Fibroblast of the aortic adventitia (primary cell): ENCODE measurements at places on chromosomes 13 and 19. TPM values are rescaled to one million over a fixed set of nuclear protein-coding genes. Genes with fewer than 3 reads are reported as not detected.

The CABP5 gene
- not detected in 2 replicates for total RNA-seq

The AMER2 gene
- total RNA-seq, result not detected in 2 replicates

The TINCR gene
- total RNA-seq, result 0.08 TPM in 1 of 2 replicates, not detected in the other

GRCh38 chr19:5138606-5139582 is 170.0 kb downstream of the KDM4B start:
- DNase-seq, result no peak

DNA sequence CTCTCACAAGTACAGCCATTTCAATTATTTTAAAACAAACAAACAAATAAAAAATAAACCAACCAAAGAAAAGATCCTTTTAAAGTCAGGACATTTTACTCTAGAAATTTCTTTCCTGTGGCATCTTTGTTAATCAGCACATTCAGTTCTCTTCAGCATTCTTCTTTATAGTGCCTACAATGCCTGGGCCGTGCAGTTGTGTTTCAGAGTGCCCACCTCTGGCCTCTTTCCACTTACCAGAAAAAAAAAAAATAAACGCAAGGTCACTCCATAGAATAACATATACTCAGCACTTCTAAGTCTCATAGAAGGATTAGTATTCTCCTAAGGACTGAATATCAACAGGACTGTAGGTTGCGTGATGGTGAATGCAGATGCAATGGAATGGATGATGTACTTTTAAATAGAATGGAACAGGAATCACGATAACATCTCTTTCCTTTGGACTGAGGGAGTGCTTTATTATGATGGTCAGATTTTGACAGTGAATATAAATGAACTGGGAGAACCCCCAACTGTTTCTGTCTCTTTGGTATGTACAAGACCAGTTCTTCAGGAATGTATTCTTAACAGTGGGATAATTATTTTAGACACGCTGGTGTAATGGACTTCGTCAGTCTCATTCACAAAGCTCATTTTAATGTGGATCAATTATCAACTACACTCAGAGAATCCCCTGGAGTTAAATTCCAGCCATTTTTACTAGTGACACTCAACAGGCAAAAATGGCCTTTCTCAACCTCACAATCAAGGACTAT is 125.0 kb upstream of the NBEA start:
- DNase-seq, result no peak

DNA sequence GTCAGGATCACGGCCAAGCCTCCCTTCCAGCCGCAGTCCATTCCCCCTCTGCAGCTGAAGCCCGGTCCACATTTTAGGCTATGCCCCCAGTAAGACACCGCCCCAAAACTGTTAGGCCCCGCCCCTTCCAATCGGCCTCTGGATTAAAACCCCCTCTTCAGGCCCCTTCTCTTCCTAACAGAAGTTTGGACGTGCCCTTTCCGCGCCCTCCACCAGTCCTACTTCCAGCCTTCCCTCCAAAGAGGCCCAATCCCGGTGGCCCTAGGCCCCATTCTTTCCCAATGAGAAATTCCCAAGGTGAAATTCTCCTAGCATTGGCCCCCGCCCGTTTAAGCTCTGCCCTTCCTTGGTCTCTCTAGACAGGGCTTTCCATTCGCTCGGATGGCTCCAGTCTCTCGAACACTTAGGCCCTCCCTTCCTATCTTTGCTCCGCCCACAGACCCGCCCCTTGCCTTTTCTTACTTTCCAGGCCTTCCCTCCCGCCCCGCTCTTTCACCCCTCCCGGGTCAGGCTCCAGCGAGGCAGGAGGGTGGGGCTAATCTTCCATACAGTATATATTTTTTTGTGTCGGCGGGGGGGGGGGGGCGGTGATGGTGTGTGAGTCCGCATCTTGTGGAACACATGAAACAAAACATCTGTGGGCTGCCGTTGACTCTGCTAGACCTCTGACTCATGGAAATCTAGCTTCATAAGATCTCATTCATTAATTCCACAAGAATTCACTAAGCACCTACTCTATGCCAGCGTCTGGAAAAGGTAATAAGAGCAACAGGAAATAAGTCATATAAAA is 13.6 kb downstream of the LTBP4 start:
- peak; percentile 95 for DNase-seq

GRCh38 chr19:8302734-8303133 is 5.4 kb downstream of the CD320 start:
- no peak for DNase-seq

DNA sequence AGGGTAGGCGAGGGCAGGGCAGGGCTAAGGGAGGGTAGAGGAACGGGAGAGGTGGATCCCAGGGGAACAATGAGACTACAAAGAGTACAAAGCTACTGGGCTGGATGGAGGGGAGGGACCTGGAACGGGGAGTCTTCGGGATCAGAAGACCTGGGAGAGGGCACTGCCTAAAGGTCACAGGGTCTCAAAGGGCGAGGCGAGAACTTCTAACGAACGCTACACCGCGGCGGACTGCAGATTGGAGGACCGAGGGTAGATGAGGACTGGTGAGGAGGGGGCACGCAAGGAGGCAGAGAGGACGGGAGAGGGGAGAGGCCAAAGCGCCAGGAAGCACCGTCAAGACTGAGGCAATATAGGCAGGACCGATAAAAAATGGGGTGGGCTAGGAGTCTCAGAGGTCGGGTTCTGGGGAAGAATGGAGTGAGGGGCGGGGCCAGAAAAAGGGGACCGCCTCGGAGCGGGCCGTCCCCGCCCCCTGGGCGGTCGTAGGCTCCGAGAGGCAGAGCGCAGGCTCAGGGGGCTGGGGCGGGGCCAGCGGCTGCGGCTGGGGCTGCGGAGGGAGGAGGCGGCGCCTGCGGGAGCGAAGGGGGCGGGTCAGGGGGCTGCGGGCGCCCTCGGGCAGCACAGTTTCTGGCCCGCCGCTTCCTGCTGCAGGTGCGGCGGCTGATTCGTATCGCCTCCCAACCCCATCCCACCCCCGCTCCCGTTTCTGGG is 1.3 kb upstream of the KCNC3 start:
- DNase-seq, result no peak

The C13orf42 gene
- not detected in 2 replicates for total RNA-seq

The COX6B2 gene
- not detected in 2 replicates for total RNA-seq

- DNase-seq, result no peak
Measured at GRCh38 chr13:69619651-69620050, 488.0 kb upstream of the ATXN8OS start.

The ANKRD24 gene
- 0.99 and 5.1 TPM in 2 replicates for total RNA-seq

DNA sequence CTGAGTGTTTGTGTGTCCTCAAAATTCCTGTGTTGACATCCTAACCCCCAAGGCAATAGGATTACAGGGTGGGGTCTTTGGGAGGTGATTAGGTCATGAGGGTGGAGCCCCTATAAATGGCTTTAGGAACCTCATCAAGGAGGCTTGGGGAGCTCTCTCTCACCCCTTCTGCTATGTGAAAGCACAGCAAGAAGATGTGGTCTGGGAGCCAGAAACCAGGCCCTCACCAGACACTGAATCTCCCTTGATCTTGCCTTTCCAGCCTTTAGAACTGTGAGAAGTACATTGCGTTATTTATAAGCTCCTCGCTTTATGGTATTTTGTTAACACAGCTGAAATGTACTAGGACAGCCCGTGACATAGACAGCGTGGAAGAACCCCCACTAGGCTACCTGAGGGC is 712.0 kb upstream of the SGCG start:
- DNase-seq, result no peak

DNA sequence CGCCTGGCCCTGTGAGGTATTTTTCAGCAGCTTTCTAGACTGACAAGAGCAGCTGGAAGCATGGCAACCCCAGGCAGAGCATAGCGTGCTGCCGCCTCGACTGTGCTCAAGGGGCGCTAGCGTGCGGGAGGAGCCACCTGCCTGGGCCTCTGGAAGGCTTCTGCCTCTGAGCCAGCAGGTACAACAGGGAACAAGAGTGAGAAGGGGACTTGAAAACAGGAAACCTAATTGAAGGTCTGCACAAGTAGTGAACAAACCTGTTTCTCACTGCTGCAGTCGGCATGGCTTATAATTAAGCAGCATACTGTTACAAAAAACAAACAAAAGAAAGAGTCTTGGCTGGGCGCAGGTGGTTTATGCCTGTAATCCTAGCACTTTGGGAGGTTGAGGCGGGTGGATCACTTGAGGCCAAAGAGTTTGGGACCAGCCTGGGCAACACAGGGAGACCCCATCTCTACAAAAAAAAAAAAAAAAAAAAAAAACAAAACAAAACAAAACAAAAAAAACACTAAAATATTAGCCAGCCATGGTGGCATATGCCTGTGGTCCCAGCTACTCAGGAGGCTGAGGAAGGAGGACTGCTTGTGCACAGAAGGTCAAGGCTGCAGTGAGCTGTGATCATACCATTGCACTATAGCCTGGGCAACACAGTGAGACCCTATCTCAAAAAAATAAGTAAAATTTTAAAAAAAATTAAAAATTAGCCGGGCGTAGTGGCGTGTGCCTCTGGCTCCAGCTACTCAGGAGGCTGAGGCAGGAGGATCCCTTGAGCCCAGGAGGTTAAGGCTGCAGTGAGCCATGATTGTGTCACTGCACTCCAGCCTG is 12.6 kb upstream of the GARRE1 start:
- no peak for DNase-seq

The FGF9 gene
- total RNA-seq, result 0.18 and 2.5 TPM in 2 replicates

GRCh38 chr19:51386882-51387520 is 773 bp downstream of the LIM2 start:
- no peak for DNase-seq

- DNase-seq, result no peak
Measured at GRCh38 chr13:36769126-36769525, 49.9 kb upstream of the RFXAP start.

- DNase-seq, result peak; percentile 79
Measured at GRCh38 chr13:35157143-35157755, 215.2 kb downstream of the NBEA start.

- no peak for DNase-seq
Measured at GRCh38 chr19:15448044-15448777, 1.5 kb downstream of the WIZ start.

DNA sequence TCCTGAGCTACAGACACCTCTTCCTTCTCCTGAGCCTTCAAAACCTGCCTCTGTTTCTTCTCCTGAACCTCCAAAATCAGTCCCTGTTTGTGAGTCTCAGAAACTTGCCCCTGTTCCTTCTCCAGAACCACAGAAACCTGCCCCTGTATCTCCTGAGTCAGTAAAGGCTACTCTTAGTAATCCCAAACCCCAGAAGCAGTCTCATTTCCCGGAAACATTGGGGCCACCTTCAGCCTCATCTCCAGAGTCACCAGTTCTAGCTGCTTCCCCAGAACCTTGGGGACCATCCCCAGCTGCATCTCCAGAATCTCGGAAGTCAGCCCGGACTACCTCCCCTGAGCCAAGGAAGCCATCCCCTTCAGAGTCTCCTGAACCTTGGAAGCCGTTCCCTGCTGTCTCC is 10.0 kb downstream of the CHAMP1 start:
- DNase-seq, result no peak

DNA sequence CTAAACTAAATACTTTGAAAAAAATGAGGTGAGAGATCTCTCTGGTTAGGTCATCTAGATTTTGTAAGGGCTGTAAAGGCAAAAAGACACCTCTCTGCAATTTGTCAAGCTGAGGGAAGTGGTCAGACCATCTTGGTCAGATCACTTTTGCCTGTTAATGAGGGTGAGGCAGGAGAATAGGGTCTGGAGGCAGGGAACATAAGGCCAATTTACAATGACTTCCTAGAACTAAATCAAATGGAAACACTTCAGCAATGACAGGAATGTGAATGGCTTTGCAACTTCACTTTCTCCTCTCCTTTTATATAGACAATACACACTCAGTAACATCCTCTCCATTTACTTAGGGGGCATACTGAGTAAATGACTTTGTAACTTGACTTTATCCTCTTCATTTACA is 1653.4 kb downstream of the SLITRK5 start:
- DNase-seq, result no peak

DNA sequence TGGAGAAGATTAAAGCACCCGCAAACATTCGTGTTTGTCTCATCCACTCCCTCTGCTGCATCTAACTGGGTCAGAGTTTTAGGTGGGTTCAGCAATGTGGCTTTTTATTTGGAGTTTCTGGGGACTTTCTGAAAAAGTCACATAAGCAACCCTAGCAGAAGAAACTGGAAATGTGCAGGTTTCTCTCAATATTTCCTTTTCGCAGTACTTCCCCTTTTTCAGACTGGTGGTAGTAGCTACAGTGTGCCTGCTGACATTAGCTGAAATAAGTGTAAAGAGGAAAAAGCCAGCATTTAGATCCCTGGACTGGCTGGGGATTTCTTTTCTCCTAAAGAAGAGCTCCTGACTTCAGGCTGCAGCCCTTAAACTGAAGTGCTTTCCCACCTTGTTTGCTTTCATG is 15.9 kb upstream of the OLFM4 start:
- no peak for DNase-seq

- DNase-seq, result peak; percentile 89
Measured at GRCh38 chr13:110017379-110017778, 231.0 kb upstream of the IRS2 start.

DNA sequence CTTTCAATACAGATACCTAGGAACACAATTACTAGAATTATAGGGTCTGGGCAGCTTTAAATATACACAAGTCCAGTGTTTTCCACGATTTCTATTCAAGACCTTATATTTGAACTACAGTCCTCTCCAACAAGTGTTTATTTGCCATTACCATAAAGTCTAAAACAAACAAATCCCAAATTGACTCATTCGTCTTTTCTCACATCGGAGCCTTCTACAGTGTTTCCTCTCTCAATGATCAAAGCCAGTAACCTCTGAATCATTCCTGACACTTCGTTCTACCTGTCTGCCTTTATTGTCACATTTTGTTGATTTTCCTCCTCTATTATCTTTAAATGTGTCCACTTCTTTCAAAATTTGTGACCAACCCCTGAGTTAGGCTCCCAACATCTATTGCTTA is 1356.5 kb upstream of the SLC10A2 start:
- DNase-seq, result no peak

DNA sequence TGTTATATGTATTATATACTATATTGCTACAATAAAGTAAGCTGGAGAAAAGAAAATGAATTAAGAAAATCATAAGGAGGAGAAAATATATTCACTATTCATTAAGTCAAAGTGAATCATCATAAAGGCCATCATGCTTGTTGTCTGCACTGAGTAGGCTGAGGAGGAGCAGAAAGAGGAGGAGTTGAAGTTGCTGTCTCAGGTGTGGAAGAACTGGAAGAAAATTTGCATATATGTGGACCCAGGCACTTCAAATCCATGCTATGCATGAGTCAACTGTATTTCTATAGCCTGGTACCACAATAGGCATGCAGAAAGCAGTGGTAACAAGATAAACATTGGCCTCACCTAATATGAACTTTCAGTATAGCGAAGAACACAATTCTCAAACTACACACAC is 135.9 kb upstream of the SGCG start:
- no peak for DNase-seq

DNA sequence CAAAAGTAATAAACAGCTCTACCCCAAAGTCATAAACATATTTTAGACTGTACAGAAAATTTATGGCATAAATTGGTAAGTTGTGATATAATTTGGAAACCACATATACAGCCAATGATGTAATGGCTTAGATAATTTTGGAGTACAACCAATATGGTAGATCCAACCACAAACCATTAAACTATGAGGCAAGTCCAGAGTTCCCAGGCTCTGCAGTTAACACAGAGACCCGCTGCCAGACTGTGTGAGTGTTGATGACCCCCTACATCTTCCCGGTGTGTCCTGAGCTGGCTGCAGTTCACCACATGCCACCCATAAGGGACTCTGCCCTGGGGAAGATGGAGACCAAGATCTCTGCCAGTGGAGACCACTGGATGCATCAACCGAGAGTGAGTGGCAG is 9.9 kb upstream of the SERPINE3 start:
- DNase-seq, result no peak

The BEST2 gene
- not detected in 2 replicates for total RNA-seq

GRCh38 chr19:16619457-16619856 is 8.5 kb downstream of the MED26 start:
- peak; percentile 13 for DNase-seq
